ENCODE measurements at places on chromosomes 3 and 15.

DNA sequence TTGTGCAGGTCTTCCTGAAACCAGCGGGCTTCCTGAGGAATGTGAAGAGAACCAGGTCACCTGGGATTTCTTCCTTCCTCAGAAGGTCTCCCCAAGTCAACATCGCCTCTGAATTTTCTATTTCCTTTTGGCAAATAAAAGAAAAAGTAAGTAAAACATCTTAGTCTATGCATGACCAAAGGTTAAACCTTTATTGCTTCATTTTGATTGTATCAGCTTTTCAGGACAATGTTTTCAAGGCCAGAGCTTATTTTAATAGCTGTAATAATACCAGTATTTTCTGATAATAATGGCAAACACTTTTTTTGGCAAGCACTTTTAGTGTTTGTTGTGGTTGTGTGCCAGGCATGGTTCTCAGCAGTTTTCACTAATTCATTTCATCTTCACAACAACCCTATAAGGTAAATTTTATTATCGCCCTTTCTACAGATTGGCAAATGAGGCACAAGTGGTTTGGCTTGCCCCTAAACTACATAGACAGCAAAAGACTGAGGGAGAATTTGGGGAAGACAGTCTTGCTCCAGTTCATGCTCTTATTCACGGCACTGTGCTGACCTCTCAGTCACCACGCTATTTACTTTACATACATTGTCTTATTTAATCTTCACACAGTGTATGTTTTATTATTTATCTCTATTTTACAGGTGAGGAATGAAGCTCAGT lies 110.4 kb downstream of the RPL22L1 start:
- DNase-seq = no peak

- DNase-seq = no peak
Measured at GRCh38 chr3:57151021-57151449, 14.1 kb downstream of the IL17RD start.

DNA sequence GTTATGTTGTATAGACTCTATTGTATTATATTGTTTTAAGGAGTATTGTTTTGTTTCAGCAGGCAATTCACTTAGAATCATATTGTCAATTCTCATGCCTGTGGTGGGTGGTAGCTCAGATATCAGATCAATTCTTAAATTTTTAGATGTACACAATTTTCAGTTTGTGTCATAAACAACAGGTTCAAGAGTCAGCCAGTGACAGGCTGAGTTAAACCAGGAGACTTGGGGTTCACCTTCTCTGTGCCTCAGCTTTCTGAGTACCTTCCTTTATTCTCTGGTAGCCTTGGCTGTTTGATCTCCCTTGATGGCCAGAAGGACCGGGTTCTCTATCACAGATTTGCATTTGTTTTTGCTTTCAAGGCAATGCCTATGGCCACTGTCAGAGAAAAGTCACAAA lies 199.9 kb upstream of the KCNMB2 start:
- no peak for DNase-seq

GRCh38 chr3:13034109-13034800 lies 39.0 kb downstream of the IQSEC1 start:
- no peak for DNase-seq

DNA sequence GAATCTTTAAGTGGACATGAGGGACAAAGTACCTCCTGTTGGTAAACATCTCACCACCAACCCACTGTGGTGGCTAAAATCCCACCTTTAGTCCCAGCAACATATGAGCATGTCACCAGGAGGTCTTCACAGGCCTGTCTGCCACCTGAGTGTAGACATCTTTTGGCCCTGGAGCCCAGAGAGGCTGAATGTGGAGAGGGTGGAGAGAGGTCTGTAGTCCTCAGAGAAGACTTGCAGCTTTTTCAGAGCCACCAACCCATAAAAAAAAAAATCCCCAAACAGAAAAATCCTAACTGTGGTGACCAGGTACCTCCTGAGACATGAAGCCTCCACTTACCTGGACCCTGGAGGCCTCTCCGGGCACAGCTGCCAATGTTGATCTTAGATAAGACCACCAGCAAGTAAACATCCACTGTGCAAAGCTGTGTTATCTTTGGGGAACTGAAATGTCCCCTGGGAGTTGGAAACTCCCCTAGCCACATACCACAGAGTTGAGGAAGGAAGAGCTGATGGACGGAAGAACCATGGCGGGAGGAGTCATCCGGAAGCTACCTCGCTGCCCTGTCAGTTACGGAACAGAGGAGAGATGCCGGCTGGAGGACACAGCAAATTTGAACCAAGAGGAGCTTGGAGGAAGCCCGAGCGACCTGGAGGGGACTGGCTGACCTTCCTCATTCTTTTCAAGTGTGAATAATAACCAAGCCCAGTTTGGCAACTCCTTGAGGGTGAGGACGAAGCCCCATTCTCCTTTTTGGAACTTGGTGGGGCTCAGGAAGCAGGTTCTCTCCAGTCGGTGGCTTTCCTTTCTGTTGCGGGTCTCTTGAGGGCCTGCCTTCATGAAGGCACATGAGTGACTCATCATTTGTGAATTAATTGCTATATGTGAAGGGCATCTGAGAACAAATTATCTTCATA lies at the start of gene GHRL:
TSS of gene GHRL (minus strand) at position 443 of the 915 bp plus-strand sequence. CDS start 2,767 bp downstream, outside the sequence.
- no peak for DNase-seq

- no peak for DNase-seq
Measured at GRCh38 chr15:77107068-77107467, 36.2 kb upstream of the TSPAN3 start.

DNA sequence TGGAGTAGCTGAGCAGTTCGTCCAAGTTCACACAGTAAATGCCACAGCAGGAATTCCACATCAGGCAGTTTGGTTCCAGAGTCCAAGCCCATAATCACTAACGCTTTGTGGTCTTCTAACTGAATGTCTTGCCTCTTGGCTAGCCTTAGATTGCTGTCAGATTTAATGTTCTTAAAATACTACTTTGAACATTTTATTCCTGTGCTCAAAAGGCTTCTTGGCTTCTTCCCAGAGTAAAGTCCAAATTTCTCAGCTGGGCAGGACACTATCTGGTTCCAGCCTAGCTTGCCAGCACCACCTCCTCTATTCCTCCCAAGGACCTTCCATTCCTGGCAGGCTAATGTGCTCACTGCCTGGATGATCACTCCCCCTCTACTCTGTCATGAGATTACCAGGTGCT lies 256.9 kb downstream of the SQOR start:
- no peak for DNase-seq

GRCh38 chr3:193815246-193816027 lies 222.4 kb downstream of the OPA1 start:
- no peak for DNase-seq

DNA sequence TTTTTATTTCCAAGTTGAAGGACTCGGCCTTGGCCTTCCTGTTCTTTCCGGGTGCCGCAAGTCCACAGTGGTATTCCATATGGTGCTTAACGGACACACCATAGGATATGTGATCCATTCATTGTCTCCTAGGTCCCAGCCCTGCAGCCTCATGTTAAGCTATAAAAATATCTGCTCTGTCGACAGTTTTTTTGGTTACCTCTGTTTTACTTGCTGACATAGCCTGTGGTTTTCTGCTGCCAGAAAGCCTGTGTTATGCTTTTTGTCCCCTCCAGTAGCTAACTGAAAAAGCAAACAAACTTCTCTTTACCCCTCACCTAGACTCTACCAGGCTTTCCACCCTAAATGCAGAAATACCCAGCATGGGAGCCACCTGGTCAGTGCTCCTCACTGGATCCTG lies 5.3 kb downstream of the INAFM2 start:
- no peak for DNase-seq

- DNase-seq = no peak
Measured at GRCh38 chr15:85354461-85354860, 25.9 kb upstream of the AKAP13 start.

DNA sequence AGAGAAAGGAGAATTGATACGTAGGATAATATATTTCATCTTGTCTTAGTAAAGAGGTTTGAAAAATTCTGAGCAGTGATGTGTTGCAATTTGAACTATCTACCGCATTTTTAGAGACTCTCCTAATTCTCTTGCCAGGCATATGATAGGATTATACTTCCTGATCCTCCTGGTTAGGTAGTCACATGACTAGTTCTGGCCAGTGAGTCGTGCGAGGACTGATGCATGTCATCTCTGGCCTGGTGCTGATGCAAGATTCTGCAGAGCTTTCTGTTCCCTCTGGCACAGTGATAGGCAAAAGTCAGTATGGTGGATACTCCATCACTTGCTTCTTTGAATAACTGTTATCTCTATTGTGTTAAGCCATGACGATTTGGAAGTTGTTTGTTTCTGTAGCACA lies 277.6 kb upstream of the NAALADL2 start:
- DNase-seq = no peak

- DNase-seq = no peak
Measured at GRCh38 chr3:170043506-170043905, 5.7 kb downstream of the GPR160 start.

DNA sequence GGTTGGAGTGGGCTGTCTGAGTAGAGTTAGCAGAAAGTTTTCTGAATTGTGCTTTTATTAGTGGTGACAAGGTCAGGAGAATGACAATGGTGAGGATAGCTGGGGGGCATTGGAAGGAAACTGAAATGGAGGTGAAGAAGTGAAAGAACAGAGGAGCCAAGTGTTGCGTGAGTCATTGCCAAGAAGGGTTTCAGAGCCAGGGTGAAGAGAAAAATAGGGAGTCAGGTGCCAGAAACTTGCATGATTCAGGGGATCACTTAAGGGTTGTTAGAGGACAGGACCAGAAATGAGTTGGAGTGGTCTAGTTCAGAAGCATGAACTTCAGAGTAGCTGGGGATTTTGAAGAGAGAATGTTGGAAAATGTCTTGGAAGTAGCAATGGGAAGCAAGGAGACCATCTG lies 86.0 kb upstream of the GALNT15 start:
- no peak for DNase-seq
